ENCODE measurements at places on chromosomes 11 and 22.

DNA sequence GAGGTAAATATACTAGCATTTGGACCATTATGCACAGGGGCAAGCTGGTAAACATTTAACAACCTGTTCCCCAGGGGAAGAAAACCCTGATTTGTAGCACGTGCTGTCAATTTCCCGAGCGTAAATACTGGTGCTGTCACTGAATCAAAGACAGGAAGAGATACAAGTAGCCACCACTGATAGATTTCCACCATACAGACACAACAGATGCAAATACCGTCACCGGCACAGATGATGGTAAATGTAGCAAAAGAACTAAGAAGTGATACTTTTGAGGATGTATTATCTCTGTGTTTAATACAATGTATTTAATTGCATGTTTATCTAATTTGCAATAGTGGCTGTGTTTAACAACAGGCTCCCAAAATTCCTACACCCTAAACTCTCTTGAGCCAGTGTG is 39.6 kb downstream of the SHISAL1 start:
- no peak for DNase-seq

DNA sequence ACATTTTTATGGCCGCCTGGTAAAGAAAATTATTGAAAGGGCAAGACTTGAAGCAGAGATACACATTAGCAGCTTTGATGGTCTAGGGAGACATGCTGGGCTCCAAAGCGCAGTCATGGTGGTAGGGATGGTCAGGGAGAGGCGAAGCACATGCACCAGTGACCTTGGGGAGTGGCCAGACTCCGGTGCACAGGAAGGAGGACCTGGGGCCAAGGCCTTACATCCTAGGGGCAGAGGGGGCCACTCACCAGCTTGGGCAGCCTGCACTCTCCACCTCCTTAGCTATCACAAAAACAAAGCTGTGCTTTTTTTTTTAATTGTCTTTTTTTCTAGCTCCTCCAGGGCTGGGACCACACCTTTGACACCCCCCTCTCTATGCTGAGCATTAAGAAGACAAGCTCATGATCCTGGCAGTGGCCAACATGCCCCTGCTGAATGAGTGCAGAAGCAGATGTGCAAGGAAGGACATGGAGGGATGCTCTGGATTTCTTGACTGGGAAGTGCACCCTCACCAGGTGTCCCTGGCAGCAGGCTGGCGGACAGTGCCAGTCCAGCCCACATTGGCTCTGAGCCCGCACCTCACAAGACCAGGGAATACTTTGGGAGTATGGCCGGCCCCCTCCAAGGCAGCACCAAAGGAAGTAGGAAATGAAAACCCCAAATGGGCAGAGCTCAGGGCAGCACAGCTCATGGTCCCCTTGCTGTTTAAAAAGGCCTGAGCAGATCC is 619.9 kb downstream of the TBC1D22A start:
- DNase-seq, result no peak

DNA sequence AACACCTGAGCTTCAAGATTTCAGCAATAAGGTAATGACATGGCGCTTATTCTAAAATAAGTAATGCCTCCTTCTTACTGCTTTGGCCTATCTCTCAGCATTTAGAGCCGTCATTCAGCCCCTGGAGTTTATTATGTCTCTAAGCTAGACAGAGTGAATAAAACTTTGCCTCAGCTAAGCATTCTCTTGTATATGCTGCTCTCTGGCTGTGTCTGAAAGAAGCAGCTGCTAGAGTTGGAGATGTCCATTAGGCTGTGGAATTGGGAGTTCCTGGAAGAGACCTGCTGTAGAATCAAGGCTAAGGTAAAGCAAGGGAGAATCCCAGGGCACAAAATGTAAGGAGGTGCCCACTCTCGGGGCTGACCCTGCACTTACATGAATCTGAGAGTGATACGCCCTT is 35.5 kb upstream of the TTC12 start:
- no peak for DNase-seq

- DNase-seq, result no peak
Measured at GRCh38 chr11:118887206-118887605, 3.5 kb downstream of the CXCR5 start.

DNA sequence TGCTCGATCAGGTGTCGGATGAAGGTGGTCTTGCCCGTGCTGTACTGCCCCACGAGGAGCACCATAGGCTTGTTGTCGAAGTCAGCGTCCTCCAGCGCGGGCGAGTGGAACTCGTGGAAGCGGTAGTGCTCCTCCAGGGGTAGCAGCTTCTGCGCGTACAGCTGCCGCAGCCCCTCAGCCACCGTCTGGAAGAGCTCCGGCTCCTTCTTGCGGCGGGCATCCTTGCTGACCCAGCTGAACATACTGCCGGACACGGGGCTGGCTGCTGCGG is 263 bp downstream of the EHD1 start:
- DNase-seq, result no peak

DNA sequence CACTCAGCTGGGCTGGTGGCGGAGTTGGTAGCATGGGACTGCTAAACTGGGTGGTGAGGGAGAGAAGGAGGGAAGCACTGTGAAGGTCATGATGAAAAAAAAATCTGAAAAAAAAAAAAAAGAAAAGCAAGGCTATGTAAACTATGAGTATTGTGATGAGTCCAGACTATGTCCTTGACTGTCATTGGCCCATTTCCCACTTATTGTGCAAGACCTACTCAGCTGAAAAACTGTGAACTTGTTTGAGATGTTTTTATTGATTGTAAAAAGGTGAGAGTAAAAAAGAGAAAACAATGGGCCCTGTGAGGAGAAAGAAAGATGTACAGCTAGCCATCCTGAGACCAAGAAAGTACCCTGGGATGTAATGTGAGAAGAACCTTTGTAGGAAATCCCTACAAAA is 798.4 kb upstream of the TENM4 start:
- no peak for DNase-seq

Measured in stimulated activated CD4-positive, alpha-beta T cell treated with anti-CD3 and anti-CD28 coated beads, Interleukin-4, amount 100 ng/mL, for 4 hours (primary cell).